ENCODE measurements at places on chromosomes 4 and X. TPM values are rescaled to one million over a fixed set of nuclear protein-coding genes. Genes with fewer than 3 reads are reported as not detected.
A peak's percentile ranks its signal among the peaks of the same experiment; 100 is the strongest.

GRCh38 chr4:144721994-144722393, 76.0 kb downstream of the HHIP start:
- DNase-seq = peak; percentile 42

The UGT8 gene
- 17.2 TPM for total RNA-seq

GRCh38 chr4:31234494-31234893, 514.3 kb downstream of the PCDH7 start:
- no peak for DNase-seq

DNA sequence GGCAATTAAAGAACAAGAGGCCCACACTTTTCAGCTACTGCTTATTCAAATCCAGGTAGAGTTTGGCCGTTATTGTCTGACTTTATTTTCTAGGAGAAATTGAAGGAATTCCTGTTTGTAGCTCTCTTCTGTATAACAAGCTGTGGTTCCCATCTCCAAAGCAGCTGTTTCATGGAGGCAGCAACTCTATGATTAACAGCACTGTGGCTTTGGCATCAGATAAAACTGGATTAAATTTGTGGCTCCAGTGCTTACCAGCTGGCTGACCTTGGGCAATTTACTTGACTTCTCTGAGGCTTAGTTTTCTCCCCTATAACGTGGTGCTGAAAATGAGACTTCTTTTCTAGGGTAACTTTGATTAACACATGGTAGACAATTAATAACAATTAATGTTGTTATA, 28.1 kb downstream of the SLC30A9 start:
- no peak for DNase-seq

- DNase-seq = peak; percentile 56
These were observed 2.4 kb upstream of the NBDY start for GRCh38 chrX:56726605-56727004.

All from renal cortical epithelial cell (primary cell).